ENCODE measurements at places on chromosomes 6 and 20. TPM values are rescaled to one million over a fixed set of nuclear protein-coding genes. Genes with fewer than 3 reads are reported as not detected.

DNA sequence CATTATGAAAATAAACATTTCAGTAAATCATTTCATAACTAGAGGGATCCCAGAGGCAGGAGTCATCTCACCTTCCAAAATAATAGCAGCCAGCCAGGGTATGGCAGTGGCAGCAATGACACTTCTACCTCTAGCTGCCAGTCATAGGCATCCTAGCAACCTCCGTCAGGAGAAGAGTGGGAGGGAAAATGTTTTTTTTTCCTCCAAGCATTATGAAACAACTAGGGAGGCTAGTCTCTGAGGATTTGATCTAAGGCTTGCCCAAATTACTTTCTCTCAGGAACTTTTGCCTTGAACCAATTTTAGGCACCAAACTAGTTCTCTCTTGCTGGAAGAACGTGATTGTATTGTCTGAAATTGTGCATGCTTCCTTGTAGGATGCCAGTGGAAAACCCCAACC is 208.7 kb upstream of the PREP start:
- no peaks in the 10 kb centered on the region for H3K36me3 ChIP-seq
- H3K27ac ChIP-seq = no peak overlapping the region
- no peak for DNase-seq
- H3K4me3 ChIP-seq = no peak overlapping the region

DNA sequence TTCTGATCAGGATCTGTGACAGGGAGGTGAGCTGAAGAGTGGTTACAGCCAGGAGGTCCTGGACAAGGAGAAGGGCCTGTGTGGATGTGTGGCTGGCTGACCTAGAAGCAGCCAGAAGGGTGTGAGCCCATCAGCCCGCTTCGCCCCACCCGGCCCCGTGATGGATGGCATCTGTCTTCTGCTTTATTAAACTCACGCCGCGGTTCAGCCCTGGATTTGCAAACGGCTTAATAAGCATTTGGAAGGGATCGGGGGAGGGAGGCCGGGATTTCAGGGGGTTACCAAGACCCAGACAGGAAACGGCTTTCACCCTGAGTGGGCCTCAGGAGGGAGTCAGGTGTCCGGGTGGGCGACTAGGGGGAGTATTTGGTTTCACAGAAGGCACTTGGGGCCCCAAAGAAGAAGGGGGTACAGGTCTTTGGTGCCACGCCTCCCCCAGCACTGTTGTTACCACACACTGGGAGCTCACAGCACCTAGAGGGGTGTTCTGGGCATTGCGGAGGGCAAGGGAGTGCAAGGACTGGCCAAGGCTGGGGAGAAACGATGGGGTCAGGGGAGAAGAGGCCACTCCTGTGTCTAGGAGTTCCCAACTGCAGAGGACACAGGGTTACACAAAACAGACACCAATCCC is 53.8 kb upstream of the FOXP4 start:
- H3K27me3 ChIP-seq = 0 out of 2 replicates have a peak, but pooled peaks cover 10% of the 10 kb centered on the region
- no peak overlapping the region for H3K4me3 ChIP-seq
- H3K27ac ChIP-seq = no peak overlapping the region
- H3K4me1 ChIP-seq = no peaks in the 10 kb centered on the region

DNA sequence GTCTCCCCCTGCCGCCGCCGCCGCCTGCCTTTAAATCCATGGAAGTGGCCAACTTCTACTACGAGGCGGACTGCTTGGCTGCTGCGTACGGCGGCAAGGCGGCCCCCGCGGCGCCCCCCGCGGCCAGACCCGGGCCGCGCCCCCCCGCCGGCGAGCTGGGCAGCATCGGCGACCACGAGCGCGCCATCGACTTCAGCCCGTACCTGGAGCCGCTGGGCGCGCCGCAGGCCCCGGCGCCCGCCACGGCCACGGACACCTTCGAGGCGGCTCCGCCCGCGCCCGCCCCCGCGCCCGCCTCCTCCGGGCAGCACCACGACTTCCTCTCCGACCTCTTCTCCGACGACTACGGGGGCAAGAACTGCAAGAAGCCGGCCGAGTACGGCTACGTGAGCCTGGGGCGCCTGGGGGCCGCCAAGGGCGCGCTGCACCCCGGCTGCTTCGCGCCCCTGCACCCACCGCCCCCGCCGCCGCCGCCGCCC is 474 bp downstream of the CEBPB start:
- H3K36me3 ChIP-seq = peaks cover 29% of the 10 kb centered on the region
- DNase-seq = peak; percentile 72
- peaks cover 55% of the 10 kb centered on the region for H3K4me1 ChIP-seq
- peak overlapping the region; percentile 99 for H3K27ac ChIP-seq

- H3K4me3 ChIP-seq = no peak overlapping the region
- peaks cover 70% of the 10 kb centered on the region for H3K27me3 ChIP-seq
- no peak for DNase-seq
- no peaks in the 10 kb centered on the region for H3K36me3 ChIP-seq
These were observed 91.5 kb upstream of the BHLHE23 start for GRCh38 chr20:63098195-63098810.

DNA sequence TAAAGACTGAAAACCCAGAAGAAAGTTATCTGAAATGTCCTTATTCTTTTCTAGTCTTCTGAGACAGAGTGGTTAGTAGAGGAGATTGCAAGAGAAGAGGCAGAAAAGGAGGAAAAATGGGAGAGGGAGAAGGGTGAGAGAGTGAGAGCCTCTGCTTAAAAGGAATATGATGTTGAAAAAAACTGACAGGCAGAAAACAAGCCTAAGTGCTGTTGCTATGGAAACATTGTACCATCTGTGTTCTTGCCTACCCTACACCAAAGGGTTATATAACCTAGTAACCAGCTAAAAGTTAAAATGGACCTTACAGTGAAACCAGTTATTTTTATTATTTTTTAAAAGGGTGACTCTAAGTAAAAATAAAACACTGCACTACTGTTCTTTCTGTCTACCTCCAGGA is 28.3 kb upstream of the SH3BGRL2 start:
- H3K27ac ChIP-seq = no peak overlapping the region
- H3K4me1 ChIP-seq = peaks cover 16% of the 10 kb centered on the region
- no peaks in the 10 kb centered on the region for H3K27me3 ChIP-seq

- H3K27me3 ChIP-seq = no peaks in the 10 kb centered on the region
- DNase-seq = no peak
- no peak overlapping the region for H3K27ac ChIP-seq
- no peaks in the 10 kb centered on the region for H3K36me3 ChIP-seq
- no peaks in the 10 kb centered on the region for H3K4me1 ChIP-seq
- H3K4me3 ChIP-seq = no peak overlapping the region
These were observed 46.5 kb downstream of the HTR1B start for GRCh38 chr6:77416839-77417238.

SLC22A16 gene
- not detected for total RNA-seq

SAMD10 gene
- total RNA-seq = 14.4 TPM

CGA gene
- total RNA-seq = not detected

DNA sequence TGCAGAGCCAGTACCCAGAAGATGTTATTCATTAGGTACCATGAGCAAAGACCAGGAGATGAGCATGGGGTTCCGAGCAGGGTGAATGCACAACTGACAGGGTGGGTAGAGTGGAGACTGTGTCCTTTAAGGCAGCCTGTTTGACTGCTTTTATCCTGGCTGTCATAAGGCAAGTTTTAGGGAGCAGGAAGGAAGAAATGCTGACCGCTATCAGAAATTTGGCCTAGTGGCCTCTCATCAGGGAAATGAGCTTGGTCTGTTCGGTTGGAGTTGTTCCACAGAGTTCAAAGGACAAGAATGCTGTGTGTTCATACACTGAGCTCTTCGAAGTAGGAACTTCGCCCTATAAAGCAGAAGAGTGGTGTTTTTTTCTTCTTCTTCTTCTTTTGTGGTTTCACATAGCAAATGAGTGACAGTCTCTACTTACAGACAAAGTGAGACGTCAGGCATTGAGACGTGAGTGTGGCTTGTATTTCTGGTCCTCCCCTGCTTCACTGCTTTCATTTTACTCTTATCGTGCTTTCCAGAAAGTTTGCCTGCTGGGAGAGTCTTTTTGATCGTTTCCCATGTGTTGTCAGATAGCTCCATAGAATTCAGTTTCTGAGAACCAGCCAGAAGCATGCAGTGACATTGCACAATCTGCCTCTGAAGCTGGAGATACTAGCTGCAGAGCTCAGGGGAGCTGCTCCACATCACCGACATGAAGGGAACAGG is at the start of gene CASS4:
CASS4 (plus strand) TSS at position 502 of the 714 bp plus-strand sequence; CDS start at position 701, 199 bp downstream.
- H3K27ac ChIP-seq = no peak within 1 kb of the TSS
- no peaks in the 10 kb centered on the region for H3K36me3 ChIP-seq
- no peak for DNase-seq
- no peaks in the 10 kb centered on the region for H3K27me3 ChIP-seq

- no peak for DNase-seq
- H3K27ac ChIP-seq = no peak overlapping the region
- no peaks in the 10 kb centered on the region for H3K27me3 ChIP-seq
- H3K36me3 ChIP-seq = no peaks in the 10 kb centered on the region
These were observed 1.1 kb downstream of the RNASET2 start for GRCh38 chr6:166955121-166955864.

DNA sequence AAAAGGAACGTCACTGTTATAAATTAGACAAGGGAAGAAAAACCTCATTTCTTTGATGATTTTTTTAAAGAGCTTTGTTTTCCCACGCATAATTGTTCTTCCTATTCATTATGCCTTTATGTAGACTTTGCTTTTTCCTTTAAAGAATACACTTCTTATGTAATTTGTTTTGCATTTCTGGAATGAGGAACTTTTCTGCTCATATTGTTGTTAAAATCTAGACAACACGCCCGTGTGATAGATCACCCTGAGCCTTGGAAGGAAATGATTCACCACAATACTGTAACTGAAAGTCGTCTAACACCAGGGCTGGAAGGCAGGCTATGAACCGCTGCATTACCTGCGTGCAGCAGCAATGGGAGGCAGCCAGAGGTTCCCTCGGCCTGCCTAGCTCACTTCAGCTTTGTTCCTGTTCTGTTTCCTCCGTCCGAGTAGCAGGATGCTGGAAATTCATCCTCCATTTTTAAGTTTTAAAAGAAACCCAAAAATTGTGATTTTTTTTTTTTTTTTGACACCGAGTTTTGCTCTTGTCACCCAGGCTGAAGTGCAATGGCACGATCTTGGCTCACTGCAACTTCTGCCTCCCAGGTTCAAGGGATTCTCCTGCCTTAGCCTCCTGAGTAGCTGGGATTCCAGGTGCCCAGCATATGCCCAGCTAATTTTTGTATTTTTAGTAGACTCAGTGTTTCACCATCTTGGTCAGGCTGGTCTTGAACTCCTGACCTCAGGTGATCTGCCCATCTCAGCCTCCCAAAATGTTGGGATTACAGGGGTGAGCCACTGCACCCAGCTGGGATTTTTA is 49.6 kb upstream of the ZNF217 start:
- DNase-seq = peak; percentile 98
- no peaks in the 10 kb centered on the region for H3K36me3 ChIP-seq
- no peaks in the 10 kb centered on the region for H3K27me3 ChIP-seq
- H3K4me1 ChIP-seq = peaks cover 39% of the 10 kb centered on the region

DNA sequence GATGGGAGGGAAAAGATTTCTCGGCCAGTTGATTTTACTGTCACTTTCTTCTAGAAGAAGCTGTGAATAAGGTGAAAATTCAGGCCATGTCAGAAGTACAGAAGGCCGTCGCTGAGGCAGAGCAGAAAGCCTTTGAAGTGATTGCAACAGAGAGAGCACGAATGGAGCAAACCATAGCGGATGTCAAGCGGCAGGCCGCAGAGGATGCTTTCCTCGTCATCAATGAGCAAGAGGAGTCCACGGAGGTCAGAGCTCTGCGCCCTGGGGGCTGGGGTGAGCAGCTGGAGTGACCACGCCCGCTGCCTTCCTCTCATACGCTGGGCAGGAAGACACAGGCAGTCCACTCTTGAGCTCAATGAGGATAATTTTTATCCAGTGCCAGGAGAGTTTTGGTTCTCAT is 21.8 kb upstream of the C20orf144 start:
- no peak overlapping the region for H3K27ac ChIP-seq
- no peaks in the 10 kb centered on the region for H3K27me3 ChIP-seq
- DNase-seq = peak; percentile 1
- no peak overlapping the region for H3K4me3 ChIP-seq
- H3K4me1 ChIP-seq = no peaks in the 10 kb centered on the region

DNA sequence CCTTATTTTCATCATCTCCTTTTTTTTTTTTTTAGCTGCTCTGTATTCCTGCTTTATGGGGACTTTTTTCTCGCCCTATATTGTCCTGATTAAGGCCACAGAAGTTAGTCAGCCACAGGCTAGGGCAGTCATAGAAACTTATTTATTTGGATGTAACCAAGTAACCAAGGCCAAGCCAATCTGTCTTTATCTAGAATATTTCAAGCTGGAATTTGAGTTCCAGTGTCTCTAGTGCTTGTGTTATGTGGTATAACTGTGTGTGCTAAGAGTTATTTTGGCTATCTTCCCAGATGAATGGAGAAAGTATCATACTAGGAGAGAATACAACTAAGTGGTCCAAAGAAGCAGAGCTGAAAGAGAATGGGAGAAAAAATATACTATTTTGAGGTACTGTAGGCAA is 751.5 kb downstream of the CBLN4 start:
- no peak overlapping the region for H3K27ac ChIP-seq
- H3K4me1 ChIP-seq = no peaks in the 10 kb centered on the region
- no peaks in the 10 kb centered on the region for H3K27me3 ChIP-seq
- no peaks in the 10 kb centered on the region for H3K36me3 ChIP-seq
- DNase-seq = no peak

LAMP5 gene
- not detected for total RNA-seq

DNA sequence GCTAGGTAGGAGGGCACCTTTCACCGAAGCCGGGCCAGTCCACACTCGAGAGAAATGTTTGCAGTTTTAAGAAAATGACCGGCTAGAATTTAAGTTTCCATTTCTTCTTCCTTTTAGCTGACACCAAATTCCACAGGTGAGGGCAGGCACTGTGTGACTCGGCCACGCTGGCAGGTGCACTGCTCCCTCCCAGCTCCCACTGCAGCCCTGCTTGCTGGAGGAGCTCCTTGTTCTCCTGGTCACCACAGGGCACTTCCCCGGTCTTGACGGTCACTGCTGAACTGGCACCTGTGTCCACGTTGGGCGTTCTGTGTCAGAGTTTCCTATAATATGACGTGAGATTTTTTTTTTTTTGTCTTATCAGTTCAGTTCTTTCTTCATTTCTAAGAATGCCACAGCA is 3.6 kb upstream of the KIF25 start:
- DNase-seq = no peak
- no peak overlapping the region for H3K27ac ChIP-seq
- H3K36me3 ChIP-seq = no peaks in the 10 kb centered on the region
- no peak overlapping the region for H3K4me3 ChIP-seq
- H3K27me3 ChIP-seq = peaks cover 23% of the 10 kb centered on the region

DNA sequence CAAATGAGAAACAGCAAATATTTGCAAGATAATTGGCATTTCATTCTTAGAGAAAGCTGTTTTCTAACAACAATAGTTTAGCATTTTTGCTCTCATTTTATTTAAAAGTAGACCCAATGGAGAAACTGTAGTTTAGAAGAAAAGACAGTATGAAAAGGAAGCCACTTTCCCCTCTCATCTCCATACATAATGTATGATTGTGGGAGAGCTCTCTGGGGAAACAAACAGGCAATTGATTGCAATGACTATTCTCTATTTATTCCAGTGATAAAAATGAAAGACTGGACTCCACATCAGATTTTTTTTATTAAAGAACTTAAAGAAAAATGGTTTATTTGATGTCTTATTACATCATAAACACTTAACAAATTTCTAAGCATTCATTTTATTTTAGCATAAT is 116.8 kb upstream of the SASH1 start:
- H3K4me1 ChIP-seq = peaks cover 36% of the 10 kb centered on the region
- no peak overlapping the region for H3K27ac ChIP-seq
- no peaks in the 10 kb centered on the region for H3K36me3 ChIP-seq

Data from PC-9 (cell line).